ENCODE measurements at places on chromosomes 4 and X.

DNA sequence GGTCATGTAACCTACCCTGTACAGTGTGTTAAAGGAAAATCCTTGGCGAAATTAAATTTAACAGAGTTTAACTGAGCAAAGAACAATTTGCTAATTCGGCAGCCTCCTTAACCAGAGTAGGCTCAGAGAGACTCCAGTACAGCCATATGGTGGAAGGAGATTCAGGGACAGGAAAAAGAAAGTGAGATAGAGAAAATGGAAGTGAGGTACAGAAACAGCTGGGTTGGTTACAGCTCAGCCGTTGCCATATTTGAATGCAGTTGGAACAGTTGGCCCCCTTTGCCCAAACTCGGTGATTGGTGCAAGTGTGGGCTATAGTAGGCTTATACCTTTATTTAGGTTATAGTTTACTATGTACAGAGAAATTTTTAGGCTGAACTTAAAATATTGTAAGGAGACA, 48.8 kb upstream of the GBA3 start:
- DNase-seq, result no peak

GRCh38 chr4:158018831-158019230, 154.0 kb downstream of the GASK1B start:
- DNase-seq, result no peak

DNA sequence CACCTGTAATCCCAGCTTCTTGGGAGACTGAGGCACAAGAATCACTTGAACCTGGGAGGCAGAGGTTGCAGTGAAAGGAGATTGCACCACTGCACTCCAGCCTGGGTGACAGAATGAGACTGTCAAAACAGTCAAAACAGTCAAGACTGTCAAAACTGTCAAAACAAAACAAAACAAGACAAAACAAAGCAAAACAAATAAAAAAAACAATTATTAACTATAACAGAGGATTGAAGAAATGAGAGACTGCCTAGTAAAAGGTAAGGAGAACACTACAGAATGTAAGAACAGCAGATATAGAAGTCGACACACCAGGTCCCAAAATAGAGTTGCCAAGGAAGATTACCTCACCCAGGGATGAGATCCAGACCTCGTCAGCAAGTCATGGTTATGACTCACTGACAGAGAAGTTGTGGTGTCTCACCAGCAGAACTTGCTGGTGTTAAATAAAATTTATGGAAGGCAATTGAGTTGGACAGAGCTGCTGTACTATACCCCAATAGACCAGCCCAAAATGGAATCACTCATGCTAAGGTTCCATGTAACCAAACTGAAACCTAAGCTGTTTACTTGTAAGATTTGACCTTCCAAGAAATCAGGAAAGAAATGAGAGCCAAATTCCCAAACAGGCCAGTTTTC, 32.1 kb upstream of the GK start:
- no peak for DNase-seq

GRCh38 chr4:4640692-4641091, 98.8 kb upstream of the STX18 start:
- no peak for DNase-seq

- DNase-seq, result no peak
Observed at GRCh38 chr4:139522457-139522856, 33.6 kb downstream of the SETD7 start.

DNA sequence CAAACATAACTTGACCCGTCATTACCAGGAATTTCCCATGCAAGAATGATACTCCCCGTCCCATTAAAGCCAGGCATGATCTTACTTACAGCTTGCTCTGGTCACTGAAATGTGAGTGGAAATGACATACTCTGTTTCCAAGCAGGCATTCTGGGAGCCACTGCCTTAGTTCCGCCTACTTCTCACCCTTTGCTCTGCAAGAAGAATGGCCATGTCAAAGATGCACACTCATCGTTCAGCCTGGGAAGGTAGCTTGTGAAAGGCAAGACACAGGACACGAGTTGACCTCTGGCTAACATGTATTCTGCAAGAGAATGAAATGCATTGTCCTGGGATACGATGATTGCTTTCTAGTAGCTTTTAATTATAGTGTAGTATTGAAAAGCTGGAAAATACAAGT, 1144.4 kb downstream of the NLGN4X start:
- DNase-seq, result no peak

- no peak for DNase-seq
Observed at GRCh38 chrX:100264200-100264599, 145.9 kb downstream of the PCDH19 start.

Measured in NCI-H1694 (cell line).